ENCODE measurements at places on chromosomes 6 and 20. TPM values are rescaled to one million over a fixed set of nuclear protein-coding genes. Genes with fewer than 3 reads are reported as not detected.

Gene PAK5
- total RNA-seq, result under 0.01 TPM

Gene DNAH8
- total RNA-seq, result 14.6 TPM

Gene NKX2-2
- not detected for total RNA-seq

Gene TOX2
- total RNA-seq, result not detected

Gene KCNG1
- 0.52 TPM for total RNA-seq
